Bronchial epithelial cell (primary cell): ENCODE measurements at places on chromosomes 7 and 10.

- DNase-seq, result peak; percentile 97
Observed at GRCh38 chr7:124779194-124779593, 13.6 kb upstream of the GPR37 start.

DNA sequence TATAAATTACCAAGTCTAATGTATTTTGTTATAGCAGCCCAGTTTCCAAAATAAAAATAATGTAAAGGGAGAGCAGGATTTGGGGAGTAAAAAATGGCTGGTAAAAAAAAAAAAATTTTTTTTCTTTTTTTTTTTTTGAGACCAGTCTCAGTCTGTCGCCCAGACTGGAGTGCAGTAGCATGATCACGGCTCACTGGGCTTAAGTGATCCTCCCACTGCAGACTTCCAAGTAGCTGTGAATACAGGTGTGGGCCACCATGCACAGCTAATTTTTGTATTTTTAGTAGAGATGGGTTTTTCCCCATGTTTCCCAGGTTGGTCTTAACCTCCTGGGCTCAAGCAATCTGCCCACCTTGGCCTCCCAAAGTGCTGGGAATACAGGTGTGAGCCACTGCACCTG, 4.8 kb upstream of the LSM8 start:
- no peak for DNase-seq

- no peak for DNase-seq
Observed at GRCh38 chr10:4343091-4343490, 482.9 kb upstream of the AKR1E2 start.

GRCh38 chr7:12032146-12032545, 178.9 kb upstream of the TMEM106B start:
- DNase-seq, result no peak

DNA sequence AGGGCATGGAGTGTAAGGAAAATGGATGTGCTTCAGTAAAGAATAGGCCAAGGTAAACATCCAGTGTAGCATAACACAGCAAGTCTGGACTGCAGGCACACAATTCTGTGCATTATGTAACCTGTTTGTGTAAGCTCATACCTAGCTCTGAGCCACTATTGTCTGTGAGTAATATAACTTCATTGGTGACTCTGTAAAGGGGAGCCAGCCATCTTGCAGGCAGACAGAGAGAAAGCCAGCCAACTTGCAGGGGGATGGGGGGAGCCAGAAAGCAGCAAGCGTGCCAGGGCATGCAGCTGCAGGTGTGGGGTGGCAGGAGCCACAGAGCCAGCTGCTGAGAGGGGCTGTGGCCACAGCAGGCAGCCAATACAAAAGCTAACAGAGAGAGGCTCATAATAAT, 449.2 kb downstream of the IPMK start:
- DNase-seq, result peak; percentile 67

- DNase-seq, result peak; percentile 64
Observed at GRCh38 chr10:75770626-75771081, 339.2 kb downstream of the LRMDA start.

DNA sequence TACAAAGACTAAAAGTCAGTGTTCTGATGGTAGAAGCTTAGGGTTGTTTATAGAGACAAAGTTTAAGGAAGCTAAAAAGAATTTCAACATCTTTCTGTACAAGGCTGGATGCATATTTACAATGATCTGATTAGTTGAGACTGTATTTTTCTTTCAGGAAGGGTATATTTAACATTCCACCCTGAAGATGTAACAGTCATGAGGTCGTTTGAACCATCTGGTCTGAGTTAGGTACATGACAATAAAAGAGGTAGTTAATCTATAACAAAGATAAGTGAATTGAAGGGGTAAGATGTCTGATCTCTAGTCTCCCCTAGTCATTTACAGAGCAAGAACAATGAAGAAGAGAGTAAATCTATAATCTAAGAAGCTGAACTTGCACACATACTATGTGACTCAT, 821.2 kb downstream of the CNTNAP2 start:
- DNase-seq, result no peak

DNA sequence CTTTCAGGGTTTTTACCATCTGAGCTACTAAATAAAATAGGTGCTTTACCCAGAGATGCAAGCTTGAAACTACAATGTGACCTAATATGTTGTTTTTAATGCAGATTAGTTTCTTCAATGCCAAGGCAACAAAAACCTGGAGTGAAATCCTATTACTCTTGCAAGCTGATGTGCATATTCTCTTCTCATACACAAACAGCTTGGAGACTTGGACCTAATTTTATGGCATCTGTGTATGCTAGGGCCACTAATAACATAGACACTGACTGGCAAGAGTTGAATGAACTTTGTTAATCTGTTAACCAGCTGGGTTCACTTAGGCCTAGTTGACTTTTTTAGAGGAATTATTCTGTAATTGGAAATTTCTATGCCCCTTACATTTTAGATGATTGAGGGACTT, 23.4 kb upstream of the SMIM30 start:
- DNase-seq, result no peak

GRCh38 chr10:30081182-30081581, 21.8 kb upstream of the JCAD start:
- no peak for DNase-seq

DNA sequence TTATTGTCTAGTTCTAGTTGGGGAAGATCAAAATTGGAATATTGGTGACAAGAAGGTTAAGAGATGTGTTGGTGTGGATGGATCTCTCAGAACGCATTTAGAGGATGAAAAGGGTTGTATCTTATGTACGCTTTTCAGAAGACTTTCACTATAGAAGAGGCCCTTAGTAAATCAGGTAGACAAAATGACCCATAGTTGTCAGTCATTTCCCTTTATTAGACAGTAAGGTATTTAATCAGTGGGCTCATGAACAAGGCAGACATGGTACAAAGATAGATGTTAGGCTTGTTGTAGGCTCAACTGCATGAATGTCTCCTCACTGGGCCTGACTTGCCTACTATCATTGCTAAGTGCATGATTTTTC, 359.2 kb downstream of the PHF14 start:
- no peak for DNase-seq

- DNase-seq, result no peak
Observed at GRCh38 chr10:116740971-116741370, 1.4 kb downstream of the HSPA12A start.

DNA sequence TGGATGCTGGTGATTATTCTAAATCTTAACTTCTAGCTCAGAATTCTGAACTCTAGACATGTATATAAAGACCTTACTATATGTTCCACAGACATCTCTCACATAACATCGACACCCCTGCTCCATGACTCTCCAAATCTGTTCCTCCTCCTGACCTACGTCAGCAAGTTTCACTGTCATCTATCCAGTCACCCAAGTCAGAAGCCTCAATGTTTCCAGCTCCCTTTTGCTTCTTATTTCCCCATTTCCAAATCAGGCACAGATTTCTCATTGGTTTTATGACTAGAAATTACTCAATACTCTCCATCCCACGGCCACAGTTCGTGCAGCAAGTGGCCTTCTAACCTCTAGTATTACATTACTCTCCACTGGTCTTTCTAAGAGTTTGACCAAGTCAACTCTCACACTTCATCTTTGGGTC, 28.5 kb downstream of the EPC1 start:
- no peak for DNase-seq

DNA sequence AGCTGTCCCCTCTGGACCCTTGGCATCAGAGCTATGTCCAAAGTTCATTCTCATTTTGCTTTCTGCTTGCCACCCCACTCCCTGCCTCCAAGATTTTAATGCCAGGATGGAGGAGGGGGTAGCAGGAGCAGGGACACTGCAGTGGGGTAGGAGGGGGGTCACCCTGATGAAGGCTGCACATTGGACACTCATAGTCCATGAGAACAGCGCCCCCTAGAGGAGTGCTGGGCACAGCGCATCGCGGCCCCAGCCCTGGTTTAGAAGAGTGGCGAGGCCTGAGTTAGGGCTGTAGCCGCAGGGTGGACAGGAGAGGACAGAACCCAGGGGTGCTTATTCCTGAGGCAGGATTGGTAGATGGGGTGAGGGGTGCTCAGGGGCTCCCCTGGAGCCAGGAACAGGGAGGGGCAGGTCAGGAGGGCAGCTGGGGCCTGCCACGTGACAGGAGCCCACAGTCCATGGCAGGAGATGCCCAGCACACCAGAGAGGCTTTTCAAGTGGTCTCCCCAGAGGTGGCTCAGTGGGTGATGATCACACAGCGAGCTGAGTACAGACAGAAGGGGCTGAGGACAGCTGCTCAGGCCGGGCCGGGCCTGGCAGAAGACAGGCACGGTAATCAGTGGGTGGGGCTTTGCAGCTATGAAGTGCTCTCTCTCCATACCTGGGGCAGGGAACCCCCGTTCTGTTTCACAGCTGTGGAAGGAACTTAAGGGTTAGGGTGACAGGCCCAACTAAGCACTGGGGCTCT, 71.4 kb downstream of the NEURL1 start:
- DNase-seq, result no peak

GRCh38 chr7:130140551-130141160, 64.5 kb downstream of the TMEM209 start:
- DNase-seq, result no peak

GRCh38 chr10:75597773-75598440, 166.5 kb downstream of the LRMDA start:
- no peak for DNase-seq

GRCh38 chr7:87220734-87221215, 1.2 kb upstream of the TMEM243 start:
- DNase-seq, result peak; percentile 35

DNA sequence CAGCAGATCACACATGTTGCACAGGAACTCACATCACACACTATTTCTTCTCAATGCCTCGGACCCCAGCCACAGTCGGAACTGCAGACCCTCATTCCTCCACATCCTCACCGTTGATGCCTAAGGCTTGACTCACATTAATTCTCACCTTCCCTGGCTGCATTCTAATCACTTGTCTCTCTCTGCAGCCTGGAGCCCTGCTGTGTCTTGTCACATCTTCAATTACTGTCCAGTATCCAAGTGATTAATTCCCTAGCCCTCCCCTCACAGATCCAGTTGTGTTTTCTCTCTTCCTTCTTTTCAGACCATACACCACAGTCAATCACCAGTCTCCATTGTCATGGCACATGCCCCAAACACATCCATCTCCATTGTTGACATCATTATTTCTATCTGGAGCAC, 592.4 kb upstream of the IGFBP3 start:
- DNase-seq, result no peak

GRCh38 chr10:49083261-49083660, 32.1 kb downstream of the VSTM4 start:
- no peak for DNase-seq

DNA sequence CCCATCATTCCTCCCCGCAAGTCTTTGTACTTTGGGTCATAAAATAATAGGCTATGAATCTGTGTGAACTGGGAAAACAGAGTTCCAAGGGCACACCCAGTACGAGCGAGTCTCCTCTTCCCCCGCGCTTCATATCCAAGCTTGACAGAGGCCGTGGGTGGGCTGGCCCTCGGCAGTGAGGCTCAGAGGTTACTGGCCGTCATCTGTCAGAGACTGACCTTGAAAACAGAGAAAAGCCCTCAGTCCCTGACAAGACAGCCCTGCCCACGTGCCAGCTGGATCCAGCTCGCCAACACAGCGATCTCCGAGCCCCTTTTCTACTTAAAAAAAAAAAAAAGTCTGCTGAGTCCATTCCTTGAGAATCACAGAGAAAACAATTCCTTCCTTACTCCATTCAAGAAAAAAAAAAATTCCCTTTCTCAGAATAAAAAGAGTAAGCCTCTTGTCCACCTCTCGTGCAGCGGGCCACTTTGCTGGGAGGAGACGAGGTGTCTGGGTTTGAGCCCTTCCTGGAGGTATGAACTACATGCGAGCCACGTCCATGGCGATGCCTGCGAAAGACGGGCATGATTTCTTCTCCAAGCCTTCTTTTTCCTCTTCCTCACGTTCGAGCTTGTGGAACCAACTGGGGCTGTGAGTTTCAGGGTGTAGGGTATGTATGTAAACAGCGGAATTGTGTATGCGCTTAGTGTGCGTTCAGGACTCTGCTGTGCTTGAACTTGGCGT, 744 bp upstream of the BICC1 start:
- no peak for DNase-seq

DNA sequence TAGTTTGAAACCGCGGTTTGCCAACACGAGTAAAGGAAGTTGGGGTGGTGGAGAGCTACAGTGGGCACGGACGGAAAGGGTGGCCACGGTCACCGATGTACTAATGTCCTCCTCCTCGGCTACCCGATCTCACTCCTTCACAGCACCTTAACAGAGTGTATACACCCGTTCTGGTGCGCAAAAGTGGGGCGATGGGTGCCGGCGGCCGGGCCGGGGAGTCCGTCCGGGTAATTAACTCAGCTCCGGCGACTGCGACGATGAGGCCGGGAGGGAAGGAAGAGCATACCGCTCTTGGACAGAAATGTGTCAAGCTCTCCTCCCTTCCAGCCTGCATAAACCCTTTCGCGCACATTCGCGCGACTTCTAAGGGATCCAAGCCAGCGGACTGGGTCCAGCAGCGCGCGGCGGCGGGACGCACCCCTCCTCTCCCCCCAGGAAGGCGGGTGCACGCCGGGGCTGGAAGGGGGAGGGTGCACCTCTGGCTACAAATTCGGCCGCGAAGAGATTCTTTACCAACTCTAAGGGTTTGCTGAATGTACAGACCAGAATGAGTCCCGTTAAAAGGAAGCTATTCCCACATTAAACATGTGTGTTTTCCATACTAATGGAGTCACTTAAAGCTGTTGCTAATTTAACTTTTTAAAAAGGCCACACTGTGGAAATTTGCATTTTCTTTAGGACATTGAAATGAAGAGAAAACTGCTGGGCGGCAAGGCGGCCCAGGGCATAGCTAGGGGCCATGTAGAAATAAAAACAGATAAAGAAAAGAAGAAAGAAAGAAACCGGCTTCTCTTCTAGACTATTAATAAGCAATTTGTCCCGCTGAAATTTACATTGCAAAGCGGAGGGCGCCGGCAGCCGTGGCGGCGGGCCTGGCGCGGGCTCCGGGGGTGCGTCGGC, 6.6 kb upstream of the EBF3 start:
- DNase-seq, result no peak

GRCh38 chr7:78226059-78226719, 427.6 kb downstream of the PHTF2 start:
- DNase-seq, result peak; percentile 20

- no peak for DNase-seq
Observed at GRCh38 chr10:92789067-92789466, 59.3 kb upstream of the EXOC6 start.

DNA sequence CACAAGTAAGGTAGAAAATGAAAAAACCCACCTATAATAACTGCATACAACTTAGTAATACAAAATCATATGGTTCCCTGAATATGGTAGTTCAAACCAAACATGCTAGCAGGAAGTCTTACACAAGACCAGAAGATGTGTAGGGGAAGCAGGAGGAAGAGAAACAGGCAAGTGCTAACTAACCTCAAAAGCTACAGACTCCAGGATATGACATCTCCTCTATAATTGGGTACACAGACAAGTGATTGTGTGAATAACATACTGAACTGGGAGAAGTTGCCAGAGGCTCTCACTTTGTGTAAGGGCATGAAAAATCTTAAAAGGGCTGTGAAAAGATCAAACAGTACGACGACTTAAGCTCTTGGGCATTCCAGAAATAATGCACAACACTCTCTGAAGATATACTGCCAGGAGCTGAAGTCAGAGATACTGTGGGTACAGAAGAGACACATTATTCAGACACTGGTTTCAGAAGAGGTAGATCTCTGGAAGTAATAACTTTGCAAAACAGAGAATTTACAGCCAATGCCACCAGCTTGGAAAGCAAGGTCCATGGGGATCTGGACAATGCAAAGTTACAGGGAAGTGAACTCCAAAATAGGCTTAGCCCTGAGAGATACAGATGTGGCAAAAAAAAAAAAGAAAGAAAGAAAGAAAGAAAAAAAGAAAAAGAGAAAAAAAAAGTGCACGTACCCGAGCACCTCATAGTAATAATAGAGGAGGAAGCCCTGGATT, 767.2 kb downstream of the TNS3 start:
- DNase-seq, result peak; percentile 4
